ENCODE measurements at places on chromosomes 4 and X.

GRCh38 chrX:136608295-136608933 lies 39.5 kb upstream of the CD40LG start:
- DNase-seq = peak; percentile 70

DNA sequence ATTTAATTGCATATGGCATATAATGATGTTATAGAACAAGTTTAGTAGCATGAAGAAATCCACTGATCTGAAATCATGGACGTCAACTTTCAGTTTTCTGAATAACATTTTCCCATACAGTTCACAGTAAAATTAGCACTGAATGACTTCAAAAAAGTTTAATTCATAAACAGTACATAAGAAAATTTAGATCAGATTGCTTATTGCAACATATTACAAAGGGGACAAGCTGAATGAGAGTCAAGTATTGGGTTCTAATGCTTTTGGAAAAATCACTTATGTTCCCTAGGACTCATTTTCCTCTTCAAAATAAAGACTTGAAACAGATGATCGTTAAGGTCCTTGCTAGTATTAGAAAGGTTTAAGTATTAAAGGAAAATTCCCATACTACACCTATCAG lies 898.3 kb upstream of the INTU start:
- no peak for DNase-seq

DNA sequence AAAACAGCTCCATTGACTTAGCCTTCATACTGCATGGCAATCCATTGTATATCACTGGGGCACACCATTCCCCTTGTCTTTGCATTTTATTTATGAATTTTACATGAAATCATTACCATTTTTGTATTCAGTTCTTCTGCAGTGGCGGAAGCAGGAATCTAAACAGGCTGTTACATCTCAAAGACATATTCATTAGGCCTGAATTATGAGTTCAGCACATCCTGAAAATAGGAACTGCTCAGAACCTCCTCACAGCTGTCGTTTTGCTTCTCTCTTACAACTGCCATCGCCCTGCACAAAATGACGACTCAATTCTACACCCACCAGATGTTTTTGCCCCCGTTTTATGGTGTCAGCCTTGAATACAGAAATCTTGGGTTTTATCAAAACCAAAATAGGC lies 474.4 kb upstream of the MAGEB18 start:
- no peak for DNase-seq

DNA sequence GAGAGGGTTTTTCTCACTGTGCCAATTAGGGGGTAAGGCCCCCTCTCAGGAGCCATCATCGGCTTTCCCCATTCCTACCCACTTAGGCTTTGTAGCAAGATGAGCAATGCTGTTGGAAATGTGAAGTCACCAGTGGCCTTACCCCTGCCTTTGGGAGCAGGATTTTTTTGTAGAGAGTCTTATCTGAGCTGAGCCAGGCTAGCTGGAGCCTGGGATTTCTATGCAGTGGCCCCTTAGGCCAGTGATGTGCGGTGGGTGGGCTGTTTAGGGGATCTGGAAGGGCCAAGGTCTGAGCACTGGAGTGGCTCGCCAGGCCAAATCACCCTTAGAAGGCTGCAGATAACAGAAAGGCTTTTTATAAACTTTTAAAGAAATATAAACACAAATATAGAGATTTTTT lies 4.2 kb downstream of the CXorf65 start:
- no peak for DNase-seq

- DNase-seq = peak; percentile 6
Measured at GRCh38 chrX:39201305-39201990, 400.2 kb downstream of the MID1IP1 start.

GRCh38 chrX:9538544-9539045 lies 73.7 kb downstream of the TBL1X start:
- no peak for DNase-seq

DNA sequence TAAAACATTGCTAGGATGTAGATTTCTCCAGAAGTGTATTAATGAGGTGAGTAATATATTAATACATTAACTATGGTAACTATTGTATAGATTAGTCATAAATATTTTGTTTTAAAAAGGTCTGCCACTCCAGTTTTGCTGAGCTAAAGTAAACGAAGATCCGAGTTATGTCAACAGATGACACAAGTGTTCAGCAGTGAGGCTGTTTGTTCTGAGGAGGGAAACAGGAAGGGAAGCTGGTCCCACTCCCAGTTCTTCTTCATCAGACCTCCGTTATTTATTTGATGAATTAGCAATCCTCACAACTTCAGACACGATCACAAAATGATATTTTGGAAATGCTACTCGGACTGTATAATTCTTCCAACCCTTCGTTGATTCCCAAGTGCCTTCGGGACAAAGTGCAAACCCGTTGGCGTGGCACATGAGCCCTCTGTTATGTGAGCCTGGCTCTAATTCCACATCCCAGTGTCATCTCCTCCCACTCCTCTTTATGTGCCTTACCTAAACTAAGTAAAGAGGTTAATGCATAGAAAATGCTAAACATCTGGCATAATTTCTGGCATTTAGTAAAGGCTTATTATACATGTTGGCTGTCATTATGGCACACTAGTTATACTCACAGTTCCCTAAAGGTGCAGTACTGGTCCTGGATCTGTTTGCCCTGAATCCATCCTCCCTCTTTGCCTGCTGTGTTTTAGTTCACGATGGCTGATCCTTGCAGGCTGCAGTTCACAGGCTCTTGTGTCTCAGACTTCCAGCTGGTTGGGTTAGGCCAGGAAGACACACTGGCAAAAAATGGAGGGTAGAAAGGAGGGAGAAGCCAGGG lies 190.6 kb upstream of the LNX1 start:
- DNase-seq = no peak

GRCh38 chrX:138777230-138777629 lies 65.7 kb upstream of the FGF13 start:
- DNase-seq = no peak

DNA sequence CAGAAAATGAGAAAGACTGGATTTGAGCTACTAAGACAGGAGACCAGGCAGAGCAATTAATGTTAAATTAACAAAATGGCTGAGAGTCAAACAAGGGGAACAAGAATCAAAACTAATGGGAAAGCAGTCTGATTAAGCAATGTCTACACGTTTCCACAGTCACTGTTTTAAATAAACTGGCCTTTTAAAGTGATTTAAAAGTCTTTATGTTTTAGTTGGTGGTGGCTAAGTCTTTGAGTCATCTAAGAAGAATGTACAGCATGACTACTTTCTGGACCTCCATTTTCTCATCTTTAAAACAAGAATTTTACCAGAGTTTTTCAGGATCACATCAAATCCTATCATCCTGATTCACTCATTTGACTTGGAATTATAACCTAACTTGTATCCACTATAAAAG lies 233.8 kb downstream of the ENOX2 start:
- no peak for DNase-seq

DNA sequence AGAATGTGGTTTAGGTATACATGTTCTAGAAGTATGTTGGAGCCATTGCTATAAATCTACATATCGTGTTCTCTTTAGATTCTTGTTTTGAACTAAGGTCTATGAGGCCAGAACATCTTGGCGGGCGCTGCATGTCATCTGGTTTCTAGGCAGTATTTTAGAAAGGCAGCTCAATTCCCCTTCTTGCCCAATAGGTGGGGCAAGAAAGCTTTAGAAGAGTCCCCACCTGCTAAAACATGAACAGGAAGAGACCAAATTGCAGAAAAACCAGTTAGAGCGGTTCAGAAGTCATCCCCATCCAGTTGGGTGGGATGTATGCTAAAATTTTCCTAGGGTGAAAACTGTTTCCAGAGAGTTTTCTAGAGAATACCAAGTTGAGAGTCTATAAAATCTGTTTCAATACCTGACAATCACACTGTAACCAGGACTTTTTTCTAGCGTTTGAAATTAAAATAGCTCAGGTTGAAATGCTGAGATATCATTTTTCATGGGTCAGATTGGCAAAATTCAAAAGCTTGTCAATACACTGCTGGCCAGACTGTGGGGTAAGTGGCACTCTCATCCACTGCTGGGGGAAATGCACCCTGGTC lies 17.5 kb upstream of the SH3KBP1 start:
- peak; percentile 70 for DNase-seq

- no peak for DNase-seq
Measured at GRCh38 chr4:175380841-175381240, 431.2 kb downstream of the GPM6A start.

- peak; percentile 78 for DNase-seq
Measured at GRCh38 chrX:39946822-39947221, 150.9 kb downstream of the BCOR start.

GRCh38 chr4:6172093-6172926 lies 28.0 kb downstream of the JAKMIP1 start:
- no peak for DNase-seq

GRCh38 chr4:2168469-2169319 lies 73.2 kb downstream of the HAUS3 start:
- DNase-seq = no peak

DNA sequence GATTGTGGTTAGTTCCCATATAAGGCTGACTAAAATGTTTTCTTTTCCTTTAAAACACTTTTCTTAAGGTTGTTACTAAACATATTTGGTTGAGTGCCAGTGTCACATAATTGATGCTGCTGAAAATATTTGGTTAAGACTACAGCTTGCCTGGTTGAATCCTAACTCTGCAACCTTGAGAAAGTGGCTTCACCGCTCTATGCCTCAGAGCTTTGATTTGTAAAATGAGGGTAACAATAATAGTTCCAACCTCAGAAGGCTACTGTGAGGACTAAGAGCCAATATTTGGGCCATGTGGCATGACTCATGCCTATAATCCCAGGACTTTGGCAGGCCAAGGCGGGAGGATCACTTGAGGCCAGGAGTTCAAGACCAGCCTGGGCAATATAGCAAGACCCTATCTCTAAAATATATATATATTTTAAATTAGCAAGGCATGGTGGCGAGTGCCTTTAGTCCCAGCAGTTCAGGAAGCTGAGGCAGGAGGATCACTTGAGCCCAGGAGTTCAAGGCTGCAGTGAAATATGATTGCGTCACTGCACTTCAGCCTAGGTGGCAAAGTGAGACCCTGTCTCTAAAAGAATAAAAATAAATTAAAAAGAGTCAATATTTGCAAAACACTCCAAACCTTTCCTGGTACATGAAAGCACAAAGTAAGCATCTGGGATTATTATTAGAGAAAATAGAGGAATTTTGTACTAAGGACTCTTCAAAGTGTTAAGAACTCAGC lies 7.1 kb upstream of the NEIL3 start:
- DNase-seq = no peak

DNA sequence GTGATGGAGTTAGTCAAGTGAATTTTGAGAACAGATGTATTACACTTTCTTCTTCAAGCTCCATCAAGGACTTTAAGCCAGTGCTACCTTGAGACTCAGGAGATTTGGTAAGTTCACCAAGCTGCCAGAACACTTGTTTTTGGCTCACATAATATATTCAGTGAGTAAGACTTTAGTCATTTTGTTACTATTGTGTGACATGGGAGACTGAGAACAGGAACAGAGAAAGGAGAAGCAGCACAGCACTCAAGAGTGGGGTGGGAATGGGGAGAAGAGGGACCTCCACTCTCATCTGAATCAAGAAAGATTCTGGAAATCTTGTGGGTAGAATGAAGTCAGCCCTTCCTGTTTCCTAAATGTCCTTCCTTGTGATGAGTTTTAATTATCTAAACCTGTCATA lies 87.3 kb upstream of the TET2 start:
- no peak for DNase-seq

- DNase-seq = no peak
Measured at GRCh38 chrX:31331928-31332327, 260.1 kb upstream of the FTHL17 start.

Measured in common myeloid progenitor, CD34-positive (primary cell).